ENCODE measurements at places on chromosomes 6 and 20. TPM values are rescaled to one million over a fixed set of nuclear protein-coding genes. Genes with fewer than 3 reads are reported as not detected.

The NRSN1 gene
- total RNA-seq, result not detected

The IPCEF1 gene
- 29.6 TPM for total RNA-seq

The SLC25A27 gene
- total RNA-seq, result 1.0 TPM

The VWA7 gene
- total RNA-seq, result 1.4 TPM

The SOX12 gene
- total RNA-seq, result 1.5 TPM

The PTCHD4 gene
- not detected for total RNA-seq

The BPIFA1 gene
- total RNA-seq, result not detected

The SALL4 gene
- total RNA-seq, result 2.0 TPM

The NOTCH4 gene
- 1.4 TPM for total RNA-seq

The HSPA1L gene
- 1.7 TPM for total RNA-seq

The LAMP5 gene
- not detected for total RNA-seq

The HEY2 gene
- total RNA-seq, result 0.10 TPM

The OR2B6 gene
- total RNA-seq, result not detected

The BHLHE23 gene
- total RNA-seq, result not detected

The EEF1A2 gene
- 6.1 TPM for total RNA-seq

The ARMH2 gene
- 1.3 TPM for total RNA-seq

The CCN6 gene
- total RNA-seq, result not detected
